ENCODE measurements at places on chromosomes 2 and 18.

DNA sequence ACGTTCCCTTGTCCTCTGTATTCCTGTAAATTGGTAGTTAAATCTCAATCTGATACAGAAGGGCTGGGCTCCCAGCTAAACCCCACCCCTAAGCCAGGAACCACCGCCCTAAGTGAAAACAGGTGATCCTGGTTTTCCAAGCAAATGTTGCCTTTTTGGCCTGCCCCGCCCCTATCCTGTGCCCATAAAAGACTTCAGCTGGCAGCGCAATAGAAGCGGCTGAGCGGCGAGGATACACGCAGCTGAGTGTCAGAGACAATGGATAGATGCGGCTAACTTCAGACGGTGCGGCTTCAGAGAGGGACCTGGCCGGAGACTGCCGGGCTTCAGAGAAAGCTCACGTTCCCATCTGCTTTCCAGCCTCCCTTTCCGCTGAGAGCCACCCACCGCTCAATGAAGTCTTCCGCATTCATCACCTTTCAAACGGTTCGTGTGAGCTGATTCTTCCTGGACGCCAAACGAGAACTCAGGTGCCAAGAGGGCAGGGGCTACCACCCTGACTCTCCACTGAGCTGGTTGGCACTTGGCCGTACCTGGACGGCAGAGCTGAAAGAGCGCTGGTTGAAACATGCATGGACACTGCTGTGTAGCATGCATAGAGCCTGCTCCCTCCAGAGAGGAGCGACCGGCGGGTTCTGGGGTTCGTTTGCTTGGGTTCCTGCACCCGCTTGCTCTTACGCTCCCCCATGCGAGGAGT, 49.5 kb upstream of the POLE4 start:
- no peak for DNase-seq

DNA sequence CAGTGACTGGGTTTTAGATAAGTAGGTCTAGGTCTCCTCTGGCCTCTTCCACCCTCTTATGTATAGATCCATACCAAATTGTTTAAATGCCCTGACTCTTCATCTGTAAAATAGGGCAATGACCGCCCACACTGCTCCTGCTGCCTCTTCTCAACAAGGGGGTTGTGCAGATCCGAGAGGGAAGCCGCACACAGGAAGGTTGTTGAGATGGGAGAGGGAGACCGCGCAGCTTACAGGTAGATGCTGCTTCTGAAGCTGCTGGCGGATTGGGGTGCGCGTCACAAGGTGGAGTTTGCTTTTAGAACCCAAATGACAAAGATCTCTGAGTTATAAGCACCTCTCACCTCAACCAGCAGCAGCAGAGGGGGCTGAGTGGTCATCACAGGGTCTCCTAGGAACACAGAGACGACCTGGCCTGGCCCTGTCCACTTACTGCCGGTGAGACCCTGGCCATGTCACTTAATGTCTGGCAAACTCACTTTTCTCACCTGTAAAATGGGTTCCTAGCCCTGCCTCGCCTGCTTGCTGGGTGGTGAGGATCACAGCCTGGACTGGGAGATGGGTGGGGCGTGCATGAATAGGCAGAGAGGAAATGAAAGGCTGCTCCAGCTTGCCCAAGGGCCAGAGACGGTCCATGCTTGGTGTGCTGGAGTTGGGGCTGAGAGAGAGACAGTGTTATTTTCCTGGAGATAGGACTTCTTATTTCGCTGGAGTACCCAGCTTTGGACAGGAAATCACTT, 251.3 kb downstream of the EIPR1 start:
- no peak for DNase-seq

GRCh38 chr2:147428120-147428747, 416.6 kb upstream of the ACVR2A start:
- DNase-seq: no peak

DNA sequence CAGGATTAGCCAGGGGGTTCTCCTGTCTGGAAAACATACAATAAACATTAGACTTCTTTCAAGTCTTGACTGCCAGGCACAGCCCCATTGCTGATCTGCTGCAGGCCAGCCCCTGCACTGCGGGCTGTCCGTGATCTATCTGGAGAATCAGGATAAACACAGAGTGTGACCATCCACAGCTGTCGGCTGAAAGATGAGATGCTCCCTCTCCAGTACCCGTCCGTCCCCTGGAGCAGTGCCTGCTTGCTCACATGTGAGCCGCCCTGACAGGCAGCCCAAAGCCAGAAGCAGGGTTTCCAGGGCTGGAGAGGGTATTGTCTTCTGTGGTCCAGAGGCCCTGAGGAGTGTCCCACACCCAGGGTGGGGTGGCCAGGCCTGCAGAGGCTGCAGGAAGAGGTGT, 46.1 kb upstream of the FOSL2 start:
- DNase-seq: no peak

DNA sequence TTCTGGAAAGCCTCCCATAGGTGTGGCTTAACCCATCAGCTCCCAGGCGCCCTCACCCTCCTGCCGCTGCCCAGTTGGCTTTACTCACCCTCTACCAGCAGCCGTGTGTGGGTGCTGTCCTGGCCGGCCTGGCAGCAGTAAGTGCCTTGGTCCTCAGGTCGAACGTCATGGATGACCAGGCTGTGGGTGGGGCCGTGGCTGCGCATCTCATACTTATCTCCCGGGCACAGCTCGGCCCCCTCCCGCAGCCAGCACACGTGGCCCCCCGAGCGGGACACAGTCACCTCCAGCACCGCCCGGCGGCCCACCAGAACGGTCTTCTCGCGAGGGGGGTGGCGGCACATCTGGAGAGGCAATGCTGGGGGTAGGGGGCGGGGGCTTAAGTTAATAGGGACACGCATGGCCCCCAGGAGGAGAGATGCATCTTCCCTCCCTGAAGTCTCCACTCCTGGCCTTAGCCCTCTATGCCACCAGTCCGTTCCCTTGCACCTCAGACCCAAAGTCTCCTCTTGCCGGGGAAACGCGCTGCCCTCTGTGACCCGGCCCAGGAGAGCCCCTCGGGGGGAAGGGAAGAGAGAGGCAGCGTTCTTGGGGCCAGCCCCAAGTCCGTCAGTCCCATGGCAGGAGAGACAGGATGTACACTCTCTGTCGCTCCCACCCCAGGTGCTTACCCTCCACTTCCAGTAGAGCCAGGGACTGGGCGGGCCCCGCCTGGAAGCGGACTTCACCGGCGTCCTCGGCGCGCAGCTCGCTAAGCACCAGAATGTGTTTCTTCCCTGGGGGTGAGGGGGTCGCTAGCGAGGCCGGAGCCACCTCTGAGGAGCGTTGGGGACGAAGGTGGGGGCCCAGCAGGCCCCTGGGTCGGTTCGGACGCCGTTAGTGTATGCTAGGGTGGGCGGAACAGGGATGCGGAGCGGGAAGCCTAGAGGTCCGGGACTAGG, 7.9 kb downstream of the TMEM198 start:
- no peak for DNase-seq

GRCh38 chr2:201751566-201751965, 29.2 kb downstream of the ALS2 start:
- no peak for DNase-seq

- no peak for DNase-seq
Measured at GRCh38 chr2:158599609-158600008, 142.9 kb downstream of the PKP4 start.

DNA sequence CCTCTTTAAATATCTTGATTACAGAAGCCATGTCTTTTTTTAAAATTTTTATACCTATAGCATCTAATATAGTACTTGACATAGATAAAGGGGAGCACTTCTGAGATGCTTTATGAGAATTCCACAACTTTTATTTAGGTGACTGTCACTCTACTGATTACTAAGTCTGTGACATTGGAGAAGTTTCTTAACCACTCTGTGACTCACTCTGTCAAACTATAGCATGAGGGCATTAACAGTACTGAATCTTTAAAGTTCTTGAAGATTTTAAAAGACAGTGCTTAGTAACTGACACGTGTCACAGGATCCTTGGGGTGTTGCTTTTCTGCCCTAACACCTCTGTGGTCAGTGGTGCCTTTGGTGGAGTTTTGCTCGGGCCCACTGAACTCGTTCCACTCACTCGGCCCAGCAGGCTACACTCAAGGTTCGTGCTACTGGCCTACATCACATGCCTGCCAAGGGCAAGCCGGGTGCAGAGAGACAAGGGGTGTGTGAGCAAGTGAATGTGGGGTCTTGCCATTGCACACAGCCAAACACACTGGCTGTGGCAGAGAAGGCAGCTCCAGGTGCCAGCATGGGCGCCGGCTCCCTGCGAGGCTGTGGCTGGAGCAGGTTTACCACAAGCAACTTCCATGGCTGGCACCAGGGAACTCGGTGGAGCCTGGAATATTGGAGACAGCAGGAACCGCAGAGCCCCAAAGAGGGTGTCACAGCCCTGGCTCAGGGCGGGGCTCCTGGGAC, 734.0 kb upstream of the CDH7 start:
- no peak for DNase-seq

DNA sequence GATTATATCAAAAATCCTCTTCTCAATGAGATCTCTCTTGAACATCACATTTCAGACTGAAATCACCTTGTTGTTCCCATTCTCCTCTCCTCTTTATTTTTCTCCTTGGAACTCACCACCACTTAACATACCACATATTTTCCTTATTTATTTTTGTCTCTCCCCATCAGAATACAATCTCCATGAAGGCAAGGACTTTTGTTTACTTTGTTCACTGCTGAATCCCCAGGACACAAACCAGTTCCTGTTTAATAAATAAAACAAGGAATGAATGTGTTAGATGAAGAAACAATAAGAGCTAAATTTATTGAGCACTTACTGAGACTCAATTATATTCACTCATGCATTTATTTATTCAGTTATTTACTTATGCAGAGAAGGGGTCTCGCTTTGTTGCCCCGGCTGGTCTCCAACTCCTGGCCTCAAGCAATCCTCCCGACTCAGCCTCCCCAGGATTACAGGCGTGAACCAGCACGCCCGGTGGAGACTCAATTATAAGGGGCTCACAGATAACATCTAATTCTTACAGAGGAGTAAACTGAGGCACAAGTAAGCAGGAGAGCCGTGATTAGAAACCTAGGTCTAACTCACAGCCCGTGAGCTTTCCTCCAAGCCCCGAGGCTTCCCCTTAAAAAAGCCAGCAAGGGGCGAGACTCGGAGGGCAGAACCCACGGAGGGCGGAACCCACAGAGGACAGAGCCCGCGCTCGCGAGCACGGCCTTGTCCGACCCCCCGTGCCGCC, 616 bp upstream of the TAF1B start:
- no peak for DNase-seq

DNA sequence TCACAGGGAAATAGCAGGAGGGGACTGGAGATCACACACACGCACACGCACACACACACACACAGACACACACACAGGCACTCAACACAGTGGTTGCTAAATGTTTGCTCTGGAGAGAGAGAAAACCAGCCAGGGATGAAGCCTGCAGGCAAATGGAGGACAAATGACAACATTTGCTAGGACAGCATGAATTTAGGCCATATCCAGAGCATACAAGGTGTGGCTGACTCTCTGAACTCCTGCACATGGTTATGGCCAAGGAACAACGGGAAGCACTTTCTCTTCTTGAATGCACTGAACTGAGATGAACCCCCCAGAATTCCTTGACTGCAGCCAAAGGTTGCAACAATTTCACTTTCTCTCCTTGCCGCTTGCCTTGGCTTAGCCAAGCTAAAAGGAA, 230.0 kb upstream of the RASGRP3 start:
- DNase-seq: no peak

DNA sequence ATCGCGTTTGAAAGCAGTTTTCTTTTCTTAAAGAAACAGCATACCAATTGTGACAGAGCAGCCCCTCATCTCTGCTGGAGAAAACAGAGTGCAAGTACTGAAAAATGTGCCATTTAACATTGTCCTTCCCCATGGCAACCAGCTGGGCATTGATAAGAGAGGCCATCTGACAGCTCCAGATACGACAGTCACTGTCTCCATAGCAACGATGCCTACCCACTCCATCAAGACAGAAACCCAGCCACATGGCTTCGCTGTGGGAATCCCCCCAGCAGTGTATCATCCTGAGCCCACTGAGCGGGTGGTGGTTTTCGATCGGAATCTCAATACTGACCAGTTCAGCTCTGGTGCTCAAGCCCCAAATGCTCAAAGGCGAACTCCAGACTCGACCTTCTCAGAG, 9.5 kb downstream of the GRHL1 start:
- DNase-seq: no peak

DNA sequence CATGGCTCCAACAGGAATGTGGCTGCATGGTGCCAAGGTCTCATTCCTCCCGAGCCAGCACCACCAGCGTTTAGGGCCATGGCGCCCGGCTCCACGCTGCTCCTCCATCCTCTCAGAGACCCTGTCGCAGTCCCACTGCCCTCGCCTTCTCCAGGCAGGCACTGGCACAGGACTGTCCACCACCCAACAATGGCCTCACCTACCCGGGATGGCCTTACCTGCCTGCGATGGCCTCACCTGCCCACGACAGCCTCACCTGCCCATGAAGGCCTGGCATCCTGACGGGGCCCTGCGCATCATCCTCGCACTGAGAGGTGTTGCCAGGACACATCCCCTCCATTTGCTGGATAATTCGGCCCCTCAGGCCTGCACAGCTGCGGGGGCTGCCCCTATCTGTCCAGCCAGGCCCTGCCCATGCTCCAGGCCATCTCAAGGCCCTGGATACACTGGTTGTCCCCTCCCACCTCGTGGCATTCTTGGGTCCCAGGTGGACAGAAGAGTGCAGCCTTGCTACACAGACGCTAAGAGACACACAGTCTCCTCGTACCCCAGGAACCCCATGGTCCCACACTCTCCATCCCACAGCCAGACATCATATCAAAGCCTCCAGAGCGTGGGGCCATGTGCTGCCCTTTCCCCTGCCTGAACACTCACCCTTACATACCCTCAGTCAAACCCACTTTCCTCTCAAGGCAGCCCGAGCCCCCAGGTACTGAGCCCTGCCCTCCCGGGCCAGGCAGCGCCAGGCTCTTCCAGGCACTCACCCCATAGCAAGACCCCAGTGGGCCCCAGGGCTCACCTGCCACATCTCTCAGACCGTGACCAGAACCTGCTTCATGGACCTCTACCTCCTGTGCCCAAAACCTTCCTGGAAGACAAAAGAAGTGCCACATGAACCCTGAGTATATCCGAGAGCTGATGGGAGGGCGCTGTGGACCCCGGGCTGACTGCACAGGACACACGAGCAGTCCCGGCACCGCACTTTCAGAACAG, 268.6 kb downstream of the EIPR1 start:
- DNase-seq: no peak

DNA sequence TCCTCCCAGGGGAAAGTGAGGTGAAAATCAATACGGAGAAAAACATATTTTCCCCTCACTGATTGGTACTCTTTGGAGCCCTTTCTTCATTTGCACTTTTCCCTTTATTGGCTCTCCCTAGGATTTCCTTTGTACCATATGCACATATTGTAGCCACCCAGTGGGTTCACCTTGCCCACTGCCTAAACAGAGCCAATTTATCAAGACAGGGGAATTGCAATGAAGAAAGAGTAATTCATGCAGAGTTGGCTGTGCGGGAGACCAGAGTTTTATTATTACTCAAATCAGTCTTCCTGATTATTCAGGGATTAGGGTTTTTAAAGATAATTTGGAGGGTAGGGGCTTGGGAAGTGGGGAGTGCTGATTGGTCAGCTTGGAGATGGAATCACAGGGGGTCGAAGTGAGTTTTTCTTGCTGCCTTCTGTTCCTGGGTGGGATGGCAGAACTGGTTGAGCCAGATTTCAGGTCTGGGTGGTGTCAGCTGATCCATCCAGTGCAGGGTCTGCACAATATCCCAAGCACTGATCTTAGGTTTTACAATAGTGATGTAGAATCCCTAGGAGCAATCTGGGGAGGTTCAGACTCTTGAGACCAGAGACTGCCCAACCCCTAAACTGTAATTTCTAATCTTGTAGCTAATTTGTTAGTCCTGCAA, 15.1 kb upstream of the KCNE4 start:
- DNase-seq: no peak
